Foreskin fibroblast (primary cell): ENCODE measurements at places on chromosomes 6 and 20.

- DNase-seq: peak; percentile 40
Measured at GRCh38 chr6:106746652-106747051, 117.3 kb downstream of the QRSL1 start.

DNA sequence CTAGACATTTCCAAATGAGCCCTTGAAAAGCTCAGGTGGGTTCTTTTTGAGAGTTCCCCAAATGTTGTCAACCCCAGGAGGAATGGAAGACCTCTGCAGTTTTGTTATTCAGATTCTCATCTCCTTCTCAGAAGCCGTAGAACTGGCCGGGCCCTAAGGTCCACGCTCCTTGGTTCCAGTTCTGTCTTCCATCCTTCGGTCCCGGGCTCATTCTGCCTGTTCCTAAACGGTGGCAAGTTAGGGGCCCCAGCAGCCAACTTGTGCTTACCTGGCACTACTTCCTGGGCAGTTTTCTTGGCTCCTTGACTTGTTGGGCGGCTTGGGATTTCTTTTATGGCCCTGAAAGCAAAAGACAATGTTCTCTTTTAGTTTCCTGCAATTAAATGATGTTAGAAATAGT lies 6.4 kb downstream of the ESR1 start:
- DNase-seq: no peak

DNA sequence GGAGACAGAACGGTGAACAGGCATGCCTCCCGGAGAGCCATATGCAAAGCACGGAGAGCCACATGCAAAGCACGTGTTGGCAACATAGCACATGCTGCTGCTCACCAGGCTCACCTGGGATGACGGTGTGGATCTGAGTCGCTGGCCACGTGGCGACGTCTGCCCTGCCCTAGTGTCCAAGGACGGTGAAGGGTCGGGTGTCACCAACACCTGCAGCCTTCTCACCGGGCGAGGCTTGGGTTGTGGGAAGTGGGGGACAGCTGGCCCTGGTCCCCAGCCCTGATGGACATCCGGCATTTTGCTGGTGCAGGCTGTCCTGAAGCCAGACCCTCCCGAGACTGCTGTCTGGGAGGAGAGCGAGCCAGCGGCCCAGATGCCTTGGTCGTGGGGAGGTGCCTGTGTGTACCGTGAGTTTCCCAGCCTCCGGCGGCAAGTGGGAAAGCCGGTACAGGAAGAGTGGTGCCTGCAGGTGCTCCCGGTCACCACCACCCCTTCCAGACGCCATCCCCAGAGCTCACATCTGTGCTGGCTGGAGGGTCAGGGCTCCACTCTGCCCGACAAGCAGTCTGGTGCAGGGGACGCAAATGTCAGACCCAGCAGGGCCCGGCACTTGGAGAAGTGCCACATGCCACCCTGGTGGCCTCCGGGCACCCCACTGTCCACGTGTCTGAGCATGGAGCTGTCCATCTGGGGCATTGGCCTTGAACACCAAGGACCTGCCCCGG lies 5.9 kb upstream of the ADRM1 start:
- DNase-seq: no peak

DNA sequence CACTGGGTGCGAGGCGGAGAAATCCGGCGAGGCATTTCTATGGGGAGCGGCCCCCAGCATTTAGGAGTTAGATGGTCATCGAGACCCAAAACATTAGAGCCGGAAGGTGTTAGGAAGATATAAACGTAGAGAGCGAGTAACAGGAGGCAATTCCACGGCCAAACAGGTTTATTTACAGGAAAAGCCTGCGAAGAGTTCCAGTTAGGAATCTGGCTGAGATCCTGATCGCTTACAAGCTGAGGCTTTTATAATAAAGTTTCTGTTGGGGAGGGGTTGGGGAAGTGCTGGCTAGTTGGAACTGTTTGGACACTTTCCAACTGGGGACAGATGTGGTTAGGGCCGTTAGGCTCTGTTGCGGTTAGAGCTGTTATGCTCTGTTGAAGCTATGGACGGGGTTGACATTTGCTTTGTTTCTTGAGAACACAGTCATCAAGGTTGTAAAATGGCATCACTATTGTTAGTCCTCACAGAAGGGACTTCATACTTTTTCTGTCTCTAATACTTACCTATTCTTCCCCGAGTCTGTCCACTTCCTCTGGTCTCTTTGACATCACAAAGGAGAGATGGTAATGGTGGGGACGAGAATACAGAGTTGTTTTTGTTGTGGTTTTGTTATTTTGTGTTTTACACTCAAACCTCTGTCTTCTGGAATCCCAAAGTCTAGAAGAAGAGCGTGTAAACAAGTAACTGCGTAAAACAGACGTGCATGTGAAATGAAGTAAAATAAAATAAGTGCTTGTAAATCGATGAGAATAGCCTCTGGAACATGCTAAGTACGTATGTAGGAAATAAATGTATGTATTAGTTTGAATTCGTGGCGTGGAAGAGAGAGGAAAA lies 554 bp upstream of the ZSCAN31 start:
- peak; percentile 11 for DNase-seq

GRCh38 chr20:24873025-24873620 lies 75.9 kb upstream of the CST7 start:
- DNase-seq: no peak

- no peak for DNase-seq
Measured at GRCh38 chr6:138576313-138576712, 77.0 kb upstream of the NHSL1 start.

GRCh38 chr6:87965806-87966205 lies 81.8 kb upstream of the SPACA1 start:
- DNase-seq: no peak

- DNase-seq: no peak
Measured at GRCh38 chr6:141531040-141531439, 601.7 kb upstream of the GJE1 start.

GRCh38 chr6:38177882-38178583 lies 358.5 kb downstream of the ZFAND3 start:
- no peak for DNase-seq

DNA sequence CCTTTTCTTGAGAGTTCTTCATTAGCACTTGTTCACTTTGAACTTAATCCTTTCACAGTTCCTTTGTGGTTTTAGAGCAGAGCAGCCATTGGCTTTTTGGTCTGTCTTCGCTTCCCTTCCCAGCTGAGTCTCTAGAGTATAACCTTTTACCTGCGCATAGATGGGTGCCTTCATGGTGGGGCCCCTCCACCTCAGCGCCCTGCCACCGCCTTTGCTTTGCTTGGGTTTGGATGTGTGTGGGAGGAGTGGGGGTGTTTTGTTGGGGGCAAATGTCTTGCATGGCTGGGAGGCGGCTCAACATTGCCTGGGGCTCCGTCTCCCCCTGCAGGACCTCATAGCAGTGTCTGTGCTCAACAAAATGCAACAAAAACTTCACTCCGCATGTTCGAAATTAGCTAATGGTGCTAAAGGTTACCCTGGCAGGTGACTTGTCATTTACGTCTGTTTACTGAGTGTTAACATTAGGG lies 11.9 kb downstream of the PYGB start:
- DNase-seq: no peak

GRCh38 chr6:63307581-63308246 lies 12.1 kb downstream of the LGSN start:
- DNase-seq: peak; percentile 58
